ENCODE measurements at places on chromosomes 3 and 15. TPM values are rescaled to one million over a fixed set of nuclear protein-coding genes. Genes with fewer than 3 reads are reported as not detected.

- no peak for DNase-seq
These were observed 9.0 kb downstream of the SPATA12 start for GRCh38 chr3:57069503-57069902.

DNA sequence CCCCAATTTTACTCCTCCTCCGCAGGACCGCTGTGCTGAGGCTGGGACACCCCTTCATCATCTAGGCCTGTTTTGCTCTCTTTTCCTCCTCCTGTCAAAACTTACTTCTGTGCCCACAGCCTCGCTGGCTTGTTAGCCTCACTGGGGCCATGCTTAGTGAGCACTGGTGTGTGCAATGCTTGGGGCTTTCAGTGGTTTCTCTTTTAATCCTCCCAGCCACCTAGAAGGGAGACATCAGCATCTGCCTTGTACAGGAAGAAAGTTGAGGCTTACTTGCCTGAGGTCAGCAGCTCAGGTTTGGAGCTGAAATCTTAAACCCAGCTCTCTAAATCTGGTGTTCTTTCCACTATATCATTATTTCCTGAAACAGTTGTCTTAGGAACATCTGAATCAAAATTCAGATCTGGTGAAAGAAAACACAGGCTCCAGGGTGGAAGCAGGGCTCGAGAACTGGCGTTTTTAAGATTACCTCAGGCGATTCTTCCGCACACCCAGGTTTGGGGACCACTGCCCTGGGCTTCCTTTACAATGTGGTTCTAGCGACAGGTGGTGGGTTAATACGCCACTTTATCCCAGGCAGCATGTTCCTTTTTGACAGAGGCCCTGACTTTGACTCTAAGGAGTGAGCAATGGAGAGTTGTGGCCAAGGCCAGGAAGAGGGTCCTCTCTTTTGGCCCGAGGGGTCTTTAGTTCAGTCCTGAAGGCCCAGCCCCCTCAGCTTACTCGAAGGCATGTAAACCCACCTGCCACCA lies 3.8 kb downstream of the THSD4 start:
- DNase-seq: no peak

DNA sequence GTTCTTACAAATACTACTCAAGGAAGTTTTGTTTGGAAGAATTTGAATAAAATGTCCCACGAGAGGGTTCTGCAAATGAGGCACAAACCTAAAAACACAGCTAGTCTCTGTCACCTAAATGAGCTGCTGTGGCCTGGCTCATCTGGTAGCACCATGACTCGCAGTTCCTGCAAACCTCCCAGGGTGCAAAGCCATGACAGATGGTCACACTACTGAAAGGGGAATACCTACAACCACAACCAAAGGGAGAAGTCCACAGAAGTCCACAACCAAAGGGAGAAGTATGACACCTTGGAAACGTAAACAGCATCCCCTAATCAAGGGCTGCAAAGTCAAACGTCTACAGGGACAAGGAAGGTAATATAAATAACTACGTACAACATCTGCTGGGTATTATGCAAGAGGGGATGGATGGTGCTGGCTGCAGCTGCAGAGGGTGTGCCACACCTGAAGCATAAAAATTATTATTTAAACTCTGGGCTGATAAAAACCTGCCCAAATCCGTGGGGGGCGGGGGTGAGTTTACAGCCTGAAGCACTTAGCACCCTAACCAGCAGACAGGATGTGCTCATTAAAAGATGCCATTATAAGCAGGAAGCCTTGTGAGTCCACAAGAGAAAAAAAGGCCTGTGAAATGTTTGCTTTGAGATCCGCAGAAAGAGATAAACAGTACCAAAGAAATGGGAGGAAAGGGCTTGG lies 184.0 kb downstream of the MAGI1 start:
- no peak for DNase-seq

GRCh38 chr15:77867266-77868047 lies 210.1 kb downstream of the TBC1D2B start:
- DNase-seq: no peak

DNA sequence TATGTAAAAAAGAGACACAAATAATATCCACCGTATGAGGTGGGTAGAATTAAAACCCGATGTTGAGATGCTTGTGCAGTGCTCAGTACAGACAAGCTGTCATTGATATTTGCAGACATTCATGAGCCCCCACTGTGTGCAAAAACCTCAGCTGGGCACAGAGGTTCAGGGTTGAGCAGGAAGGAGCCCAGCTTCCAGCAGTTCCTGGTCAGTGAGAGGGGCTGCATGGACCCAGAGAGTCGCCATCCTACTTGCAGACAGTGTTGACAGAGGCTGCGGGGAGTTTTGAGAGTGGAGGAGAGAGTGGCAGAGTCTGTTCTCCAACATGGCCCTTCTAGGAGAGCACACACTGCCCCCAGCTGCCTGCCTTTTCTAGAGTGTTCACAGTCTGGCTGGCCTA lies 6.1 kb upstream of the LTF start:
- DNase-seq: no peak

GRCh38 chr3:37812499-37812896 lies 49.2 kb upstream of the CTDSPL start:
- no peak for DNase-seq

- no peak for DNase-seq
These were observed 223.7 kb upstream of the NANOGP8 start for GRCh38 chr15:35308802-35309201.

DNA sequence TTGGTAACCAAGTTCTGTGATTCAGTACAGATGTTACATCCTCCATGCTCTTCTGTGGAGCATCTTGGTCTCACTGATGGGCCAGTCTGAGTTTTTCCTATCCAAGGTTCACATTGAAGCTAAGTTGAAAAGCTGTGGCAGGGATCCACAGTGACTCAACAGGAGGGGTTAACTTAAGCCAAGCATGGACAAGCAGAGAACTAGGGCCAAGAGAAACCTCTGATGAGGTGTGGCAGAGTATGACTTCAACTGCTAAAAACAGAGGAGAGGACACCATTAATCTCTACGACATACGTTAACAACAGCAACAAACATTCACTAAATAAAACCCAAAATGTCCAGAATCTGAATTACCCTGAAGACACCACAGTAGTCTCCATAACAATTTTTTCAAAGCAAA lies 268.1 kb upstream of the UBE2E2 start:
- no peak for DNase-seq

GRCh38 chr3:150384296-150385212 lies 23.5 kb upstream of the TSC22D2 start:
- DNase-seq: peak; percentile 12

- DNase-seq: no peak
These were observed 8.2 kb downstream of the TPM1 start for GRCh38 chr15:63050731-63051155.

GRCh38 chr3:15685927-15686326 lies 84.4 kb downstream of the BTD start:
- no peak for DNase-seq

DNA sequence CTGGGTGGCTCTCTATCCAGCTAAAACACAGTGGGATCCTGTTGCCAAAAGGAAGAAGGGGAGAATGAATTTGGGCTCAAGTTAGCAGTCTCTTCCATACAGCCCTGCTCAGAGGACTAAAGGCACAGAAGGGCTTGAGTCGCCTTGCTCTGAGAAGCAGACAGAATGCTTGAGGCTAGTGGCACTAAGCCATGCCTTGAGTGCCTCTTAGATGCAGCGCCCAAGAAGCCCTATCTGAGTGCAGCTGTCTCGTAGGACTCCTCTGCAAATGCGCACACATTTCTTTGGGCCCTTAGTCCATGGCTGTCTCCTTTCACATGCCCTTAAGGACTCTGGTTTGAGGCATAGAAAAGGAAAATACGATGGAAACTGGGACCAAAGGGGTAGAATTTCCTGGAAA lies 211.3 kb upstream of the CHRM5 start:
- DNase-seq: no peak

DNA sequence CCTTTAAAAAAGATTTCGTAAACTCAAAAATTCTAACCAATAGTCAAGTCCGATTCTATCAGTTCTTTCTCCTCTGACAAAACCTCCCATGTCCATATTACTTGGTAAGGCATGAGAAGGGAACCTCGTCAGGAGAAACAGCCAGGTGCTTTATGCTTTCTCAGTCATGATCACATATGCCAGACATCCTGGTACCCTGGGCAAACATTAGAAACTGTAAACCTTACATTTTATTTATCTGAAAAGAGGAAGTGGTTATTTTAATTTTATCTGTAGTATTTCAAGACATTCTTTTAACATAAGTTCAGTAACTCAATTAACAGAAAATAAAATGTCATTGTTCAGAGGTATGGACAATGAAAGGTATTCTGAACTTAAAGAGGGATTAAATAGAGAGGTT lies 474.8 kb upstream of the GBE1 start:
- no peak for DNase-seq

GRCh38 chr3:107850681-107851080 lies 240.2 kb downstream of the CD47 start:
- no peak for DNase-seq

DNA sequence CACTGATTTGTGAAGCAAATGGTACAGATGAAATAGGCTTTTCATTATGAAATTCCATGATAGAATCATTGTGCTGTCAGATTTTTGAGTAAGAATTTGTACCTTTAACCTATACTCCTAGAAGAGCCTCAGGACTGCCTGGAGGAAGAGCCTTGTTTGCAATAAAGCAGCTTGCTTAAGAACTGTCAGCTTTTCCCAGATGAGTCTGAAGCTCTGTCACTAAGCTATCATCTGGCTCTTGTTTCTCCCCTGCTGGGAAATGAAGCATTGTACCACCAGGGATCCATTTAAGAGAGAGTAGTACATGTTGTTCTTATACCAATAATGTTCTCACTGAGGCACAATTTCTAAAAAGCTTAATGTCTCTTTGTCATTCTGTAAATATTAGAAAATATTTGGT lies 85.1 kb upstream of the FLNB start:
- no peak for DNase-seq

DNA sequence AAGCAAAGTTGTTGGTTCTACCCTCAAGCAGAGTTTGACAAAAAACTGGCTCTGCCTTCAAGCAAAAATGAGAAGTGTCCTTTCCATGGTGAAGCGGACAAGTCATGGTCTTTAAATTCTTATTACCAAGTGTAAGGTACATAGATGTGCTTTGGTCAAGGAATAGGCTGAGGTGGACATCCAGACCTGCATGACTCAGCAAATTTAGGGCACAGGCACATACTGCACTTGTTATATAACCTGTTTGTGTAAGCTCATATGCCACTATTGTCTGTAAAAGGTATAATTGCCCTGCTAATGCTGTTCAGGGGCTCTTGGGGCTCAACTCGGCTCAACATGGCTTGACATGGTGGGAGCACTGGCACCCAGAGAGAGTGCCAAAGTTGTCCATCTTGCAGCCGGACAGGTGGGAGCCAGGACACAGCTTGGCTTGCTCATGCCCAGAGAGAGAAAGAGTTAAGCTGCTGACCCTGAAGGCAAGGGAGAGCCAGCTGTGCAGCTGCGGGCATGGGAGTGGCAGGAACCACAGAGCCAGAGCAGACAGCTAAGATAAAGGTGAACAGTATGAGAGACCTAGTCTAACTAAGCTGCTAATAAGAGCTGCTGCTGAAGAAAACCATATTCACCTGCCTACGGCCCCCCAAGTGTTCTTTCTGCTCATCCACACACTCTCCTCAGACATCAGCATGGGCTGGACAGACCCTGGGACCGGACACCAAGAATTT lies 17.7 kb downstream of the MCCC1 start:
- no peak for DNase-seq

- peak; percentile 90 for DNase-seq
These were observed 78.7 kb downstream of the USP13 start for GRCh38 chr3:179731544-179731943.

DNA sequence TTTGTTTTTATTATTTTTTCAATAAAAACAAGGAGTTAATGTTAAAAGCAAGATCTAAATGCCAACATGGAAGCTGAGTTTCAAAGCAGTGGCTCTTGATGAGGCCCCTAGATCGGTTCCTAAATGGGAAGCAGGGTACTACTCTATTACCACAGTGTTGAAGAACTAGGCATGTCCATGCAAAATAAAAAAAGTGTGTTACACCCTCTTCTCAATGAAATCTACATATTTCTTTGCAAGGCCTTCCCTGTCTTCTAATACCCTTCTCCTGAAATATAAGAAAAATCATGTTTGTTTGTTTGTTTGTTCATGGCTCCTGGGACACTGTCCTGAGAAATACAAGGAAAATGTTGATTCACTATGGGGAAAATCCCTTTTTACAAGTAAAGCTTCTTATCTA lies 12.2 kb upstream of the SLC25A36 start:
- no peak for DNase-seq

DNA sequence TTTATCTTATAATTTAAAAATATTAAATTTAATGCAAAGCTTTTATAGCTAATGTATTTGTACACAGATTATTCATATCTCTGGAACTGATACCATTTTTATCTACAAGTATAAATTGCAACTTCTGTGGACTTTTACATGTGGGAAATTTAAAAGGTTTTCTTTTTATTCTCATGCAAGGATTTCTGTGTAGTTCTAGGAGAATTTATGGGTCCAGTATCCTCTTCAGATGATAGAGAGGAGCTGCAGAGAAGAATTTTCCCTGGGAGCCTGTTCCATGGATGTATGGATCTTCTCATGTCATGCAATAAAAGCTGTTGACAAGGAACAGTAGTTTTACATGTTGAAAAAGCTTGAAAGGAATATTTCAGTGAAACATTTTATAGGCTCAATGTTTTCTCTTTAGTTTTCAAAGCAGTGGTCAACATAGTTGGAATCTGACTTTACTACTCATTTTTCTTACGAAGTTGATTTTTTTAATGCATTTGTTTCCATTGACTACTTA lies 119.7 kb downstream of the MCTP2 start:
- DNase-seq: no peak

DNA sequence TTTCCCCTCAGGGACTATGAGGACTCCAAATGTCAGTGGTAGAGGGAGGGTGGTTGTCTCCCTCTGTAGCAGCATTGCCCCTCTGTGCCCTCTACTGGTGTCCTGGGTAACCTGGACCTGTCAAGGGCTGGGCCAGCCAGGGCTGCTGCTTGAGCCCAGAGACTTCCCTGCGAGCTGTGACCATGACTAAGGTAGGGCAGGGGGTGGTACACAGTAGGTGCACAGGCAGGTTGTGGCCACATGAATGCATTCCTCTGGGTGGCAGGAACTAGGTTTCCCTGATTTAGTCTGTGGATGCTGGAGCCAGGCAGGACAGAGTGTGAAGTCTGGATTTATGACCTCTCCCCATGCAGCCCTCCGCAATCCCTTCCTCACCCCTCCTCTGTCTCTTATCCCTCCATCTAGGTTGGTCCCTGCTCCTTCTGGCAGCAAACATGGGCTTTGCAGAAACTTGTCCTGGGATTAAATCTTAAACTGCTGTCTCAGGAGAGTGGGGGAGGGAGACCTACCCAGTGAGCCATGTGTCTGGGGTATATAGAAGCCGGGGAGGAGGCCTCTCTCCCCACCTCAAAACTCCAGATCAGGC lies 8.7 kb upstream of the SEMA3F start:
- DNase-seq: no peak

GRCh38 chr3:143187111-143187510 lies 67.5 kb downstream of the CHST2 start:
- no peak for DNase-seq

- peak; percentile 51 for DNase-seq
These were observed 7.2 kb downstream of the LIPC start for GRCh38 chr15:58438956-58439355.

- no peak for DNase-seq
These were observed 30.8 kb downstream of the MEX3B start for GRCh38 chr15:82014989-82015388.

SAMMSON gene
- total RNA-seq: not detected

ZBED2 gene
- total RNA-seq: not detected

CASR gene
- total RNA-seq: not detected

SLC12A1 gene
- not detected for total RNA-seq

BCHE gene
- 0.76 TPM for total RNA-seq

CSNK1G1 gene
- total RNA-seq: 6.6 TPM

ITIH1 gene
- not detected for total RNA-seq

RETNLB gene
- not detected for total RNA-seq

LIPC gene
- not detected for total RNA-seq

CACNA2D2 gene
- 0.29 TPM for total RNA-seq

GOLGA8T gene
- not detected for total RNA-seq

MINAR1 gene
- total RNA-seq: 0.46 TPM

Measured in gastrocnemius medialis (tissue), 4 donors.